ENCODE measurements at places on chromosomes 13 and 19. TPM values are rescaled to one million over a fixed set of nuclear protein-coding genes. Genes with fewer than 3 reads are reported as not detected.

The PEAK3 gene
- total RNA-seq, result not detected

The POSTN gene
- not detected for total RNA-seq

The ZNF730 gene
- not detected for total RNA-seq

The PEX11G gene
- total RNA-seq, result 6.4 TPM

The CAMSAP3 gene
- total RNA-seq, result 24.0 TPM

The FBXO27 gene
- 16.4 TPM for total RNA-seq

The SYCN gene
- total RNA-seq, result not detected

The ZNF534 gene
- not detected for total RNA-seq

The ACP7 gene
- 4.7 TPM for total RNA-seq

The KLF1 gene
- total RNA-seq, result not detected

DNA sequence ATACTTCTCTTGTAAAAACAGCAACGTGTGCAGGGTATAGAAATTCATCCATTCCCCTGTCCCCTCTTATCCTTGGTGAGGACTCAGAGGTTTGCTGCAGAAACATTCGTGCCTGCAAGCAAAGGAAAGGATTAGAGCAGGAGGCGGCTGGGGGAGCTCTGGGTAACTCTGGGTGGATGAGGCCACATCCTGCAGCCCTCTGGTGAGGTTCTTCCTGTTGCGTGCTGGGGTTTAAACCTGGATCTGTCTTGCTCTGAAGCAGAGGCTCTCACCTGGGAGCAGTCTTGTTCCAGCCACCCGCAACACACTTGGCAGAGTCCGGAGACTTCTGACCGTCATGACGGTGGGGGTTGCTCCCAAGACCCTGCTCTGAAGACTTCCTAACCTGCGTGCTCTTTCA, 69.2 kb downstream of the ATP11A start:
- H3K4me1 ChIP-seq, result no peaks in the 10 kb centered on the region
- no peak overlapping the region for H3K4me3 ChIP-seq
- no peak for DNase-seq
- H3K27me3 ChIP-seq, result no peaks in the 10 kb centered on the region
- H3K36me3 ChIP-seq, result no peaks in the 10 kb centered on the region

- H3K27me3 ChIP-seq, result no peaks in the 10 kb centered on the region
- DNase-seq, result no peak
- no peak overlapping the region for H3K4me3 ChIP-seq
- H3K27ac ChIP-seq, result no peak overlapping the region
- no peaks in the 10 kb centered on the region for H3K4me1 ChIP-seq
- H3K36me3 ChIP-seq, result peaks cover 13% of the 10 kb centered on the region
Measured at GRCh38 chr13:99527301-99527700, 26.0 kb downstream of the TM9SF2 start.

GRCh38 chr13:40311356-40312101, 354.9 kb downstream of the FOXO1 start:
- H3K27me3 ChIP-seq, result no peaks in the 10 kb centered on the region
- H3K4me1 ChIP-seq, result no peaks in the 10 kb centered on the region
- no peak overlapping the region for H3K4me3 ChIP-seq
- H3K36me3 ChIP-seq, result no peaks in the 10 kb centered on the region
- no peak for DNase-seq

DNA sequence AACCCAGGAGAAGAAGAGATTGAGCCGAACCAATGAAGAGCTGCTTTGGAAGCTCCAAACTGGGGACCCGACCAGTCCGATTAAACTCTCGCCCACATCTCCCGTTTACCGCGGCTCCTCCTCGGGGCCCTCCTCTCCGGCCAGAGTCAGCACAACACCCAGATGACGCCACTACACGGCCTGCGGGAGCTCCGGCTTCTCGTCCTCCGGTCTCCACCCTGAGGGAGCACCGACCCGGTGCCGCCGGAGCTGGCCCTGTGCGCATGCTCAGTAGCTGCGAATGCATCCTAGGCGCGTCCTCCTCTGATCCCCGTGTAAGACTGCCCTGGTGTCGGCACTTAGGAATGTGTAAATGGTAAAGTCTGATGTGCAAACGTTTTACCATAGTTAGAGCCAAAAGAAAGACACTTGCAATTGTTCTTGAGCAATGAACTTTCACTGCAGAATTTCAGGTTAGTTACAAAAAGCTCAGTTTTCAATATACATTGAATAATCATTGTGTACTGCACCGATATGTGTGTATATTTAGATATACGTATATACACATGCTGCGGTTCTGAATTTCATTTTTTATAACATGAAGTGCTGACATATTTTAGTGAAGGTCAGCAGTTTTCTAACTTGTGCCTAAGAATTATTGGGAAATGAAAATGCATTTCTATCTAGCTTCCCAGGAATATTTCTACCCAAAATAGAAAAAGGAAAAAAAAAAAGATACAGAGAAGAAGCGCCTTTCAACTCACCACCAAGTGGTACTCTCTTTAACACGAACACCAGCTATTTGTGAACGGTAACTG, 92.2 kb downstream of the SLC7A1 start:
- no peak for DNase-seq
- no peaks in the 10 kb centered on the region for H3K36me3 ChIP-seq
- H3K4me3 ChIP-seq, result no peak overlapping the region
- H3K27me3 ChIP-seq, result no peaks in the 10 kb centered on the region
- no peak overlapping the region for H3K27ac ChIP-seq

DNA sequence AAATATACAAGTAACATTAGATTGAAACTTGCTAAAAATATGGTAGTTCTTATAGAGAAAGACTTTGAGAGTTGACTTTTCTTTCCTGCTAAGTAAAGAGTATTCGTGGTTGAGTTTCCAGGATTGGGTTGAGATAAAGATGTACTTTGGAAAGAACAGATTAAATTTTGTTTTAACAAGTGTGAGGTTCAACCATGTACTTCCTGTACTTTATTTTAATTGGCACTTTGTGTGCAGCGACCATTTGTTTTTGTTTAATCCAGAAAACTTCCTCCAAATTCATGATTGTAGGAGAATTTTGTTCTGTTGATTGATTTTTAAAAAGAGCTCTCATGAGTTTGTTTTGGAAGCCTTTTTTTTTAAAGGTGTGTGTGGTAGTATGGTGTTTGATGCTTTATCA, 46.9 kb downstream of the PAN3 start:
- no peaks in the 10 kb centered on the region for H3K36me3 ChIP-seq
- H3K4me1 ChIP-seq, result peaks cover 3% of the 10 kb centered on the region
- no peak overlapping the region for H3K27ac ChIP-seq

- DNase-seq, result no peak
- H3K4me1 ChIP-seq, result peaks cover 7% of the 10 kb centered on the region
Measured at GRCh38 chr19:38277549-38277948, 13.2 kb downstream of the SPINT2 start.

DNA sequence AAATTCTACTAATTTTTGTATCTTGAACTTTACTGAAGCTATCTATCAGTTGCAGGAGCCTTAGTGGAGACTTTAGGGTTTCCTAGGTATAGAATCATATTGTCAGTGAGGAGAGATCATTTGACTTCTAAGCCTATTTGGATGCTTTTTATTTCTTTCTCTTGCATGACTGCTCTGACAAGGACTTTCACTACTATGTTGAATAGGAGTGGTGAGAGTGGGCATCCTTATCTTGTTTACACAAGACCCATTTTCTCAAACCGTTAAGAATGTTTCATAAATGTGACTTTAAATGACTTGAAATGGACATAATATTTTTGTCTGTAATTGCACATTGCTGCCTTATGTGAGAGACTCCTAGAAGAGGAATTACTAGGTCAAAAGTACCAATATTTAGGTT, 17.9 kb upstream of the CSNK1A1L start:
- H3K4me3 ChIP-seq, result no peak overlapping the region
- no peaks in the 10 kb centered on the region for H3K4me1 ChIP-seq
- no peak overlapping the region for H3K27ac ChIP-seq
- no peak for DNase-seq

- no peaks in the 10 kb centered on the region for H3K4me1 ChIP-seq
- H3K27ac ChIP-seq, result no peak overlapping the region
- no peaks in the 10 kb centered on the region for H3K36me3 ChIP-seq
- peaks cover 72% of the 10 kb centered on the region for H3K27me3 ChIP-seq
- no peak for DNase-seq
Measured at GRCh38 chr13:31699650-31700049, 39.7 kb upstream of the RXFP2 start.

DNA sequence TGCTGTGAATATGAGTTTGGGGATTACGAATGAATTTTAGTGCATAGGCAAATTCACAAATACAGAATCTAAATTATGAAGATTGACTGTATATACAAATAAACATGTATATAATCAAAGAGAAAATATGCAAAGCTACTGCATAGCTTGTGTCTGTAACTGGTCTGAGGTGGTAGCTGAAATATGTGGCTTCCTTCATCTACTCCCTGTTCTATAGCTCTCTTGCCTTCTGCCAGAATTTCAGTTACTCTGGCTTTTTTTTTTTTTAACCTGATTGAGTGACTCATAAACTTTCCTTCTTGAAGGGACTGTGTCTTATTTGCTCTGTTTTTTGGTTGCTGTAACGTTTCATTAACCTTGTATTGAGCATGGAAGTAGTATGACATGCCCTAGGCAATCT, 26.6 kb downstream of the DNAJC3 start:
- no peaks in the 10 kb centered on the region for H3K27me3 ChIP-seq
- H3K4me1 ChIP-seq, result no peaks in the 10 kb centered on the region
- no peaks in the 10 kb centered on the region for H3K36me3 ChIP-seq
- DNase-seq, result no peak
- H3K27ac ChIP-seq, result no peak overlapping the region

DNA sequence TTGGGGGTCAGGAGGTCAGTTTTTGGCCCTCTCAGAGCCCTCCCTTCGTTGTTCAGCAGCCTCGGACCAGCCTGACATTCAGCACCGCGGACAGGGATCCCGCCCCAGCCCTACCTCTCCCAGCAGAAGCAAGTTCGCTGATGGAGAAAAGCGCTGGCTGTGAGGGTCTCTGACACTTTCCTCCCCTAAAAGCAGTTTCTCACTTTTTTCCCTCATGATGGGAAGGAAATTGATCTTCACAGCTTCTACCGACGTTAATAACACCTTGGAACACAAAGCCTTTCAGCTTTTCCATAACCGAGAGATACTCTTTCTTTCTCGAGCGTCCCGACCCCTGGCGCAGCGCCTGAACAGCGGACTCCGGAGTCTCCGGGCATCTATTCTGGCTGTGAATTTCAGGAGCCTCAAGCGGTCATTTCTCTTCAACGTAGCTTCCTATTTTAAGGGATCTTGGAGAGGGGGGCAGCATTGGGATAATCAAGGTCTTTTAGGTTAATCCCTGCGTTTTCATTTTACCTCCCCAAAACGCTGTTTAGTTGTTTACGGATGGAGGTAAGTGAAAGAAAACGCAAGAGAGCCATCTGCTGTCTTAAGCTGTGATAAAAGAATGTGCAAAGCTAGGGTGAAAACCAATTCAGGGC, 467.2 kb downstream of the ITGBL1 start:
- H3K27me3 ChIP-seq, result no peaks in the 10 kb centered on the region
- H3K4me1 ChIP-seq, result no peaks in the 10 kb centered on the region
- no peak overlapping the region for H3K4me3 ChIP-seq
- no peak for DNase-seq

- no peaks in the 10 kb centered on the region for H3K36me3 ChIP-seq
- no peaks in the 10 kb centered on the region for H3K4me1 ChIP-seq
- H3K27ac ChIP-seq, result no peak overlapping the region
- H3K27me3 ChIP-seq, result no peaks in the 10 kb centered on the region
- no peak for DNase-seq
- no peak overlapping the region for H3K4me3 ChIP-seq
Measured at GRCh38 chr13:101979825-101980224, 422.0 kb downstream of the FGF14 start.

GRCh38 chr19:4814625-4815425, 16.7 kb downstream of the TICAM1 start:
- H3K4me1 ChIP-seq, result peaks cover 21% of the 10 kb centered on the region
- no peak for DNase-seq
- no peak overlapping the region for H3K4me3 ChIP-seq

- no peak overlapping the region for H3K27ac ChIP-seq
- no peaks in the 10 kb centered on the region for H3K36me3 ChIP-seq
- H3K27me3 ChIP-seq, result no peaks in the 10 kb centered on the region
- H3K4me3 ChIP-seq, result no peak overlapping the region
Measured at GRCh38 chr19:23309926-23310325, 59.7 kb upstream of the ZNF724 start.

DNA sequence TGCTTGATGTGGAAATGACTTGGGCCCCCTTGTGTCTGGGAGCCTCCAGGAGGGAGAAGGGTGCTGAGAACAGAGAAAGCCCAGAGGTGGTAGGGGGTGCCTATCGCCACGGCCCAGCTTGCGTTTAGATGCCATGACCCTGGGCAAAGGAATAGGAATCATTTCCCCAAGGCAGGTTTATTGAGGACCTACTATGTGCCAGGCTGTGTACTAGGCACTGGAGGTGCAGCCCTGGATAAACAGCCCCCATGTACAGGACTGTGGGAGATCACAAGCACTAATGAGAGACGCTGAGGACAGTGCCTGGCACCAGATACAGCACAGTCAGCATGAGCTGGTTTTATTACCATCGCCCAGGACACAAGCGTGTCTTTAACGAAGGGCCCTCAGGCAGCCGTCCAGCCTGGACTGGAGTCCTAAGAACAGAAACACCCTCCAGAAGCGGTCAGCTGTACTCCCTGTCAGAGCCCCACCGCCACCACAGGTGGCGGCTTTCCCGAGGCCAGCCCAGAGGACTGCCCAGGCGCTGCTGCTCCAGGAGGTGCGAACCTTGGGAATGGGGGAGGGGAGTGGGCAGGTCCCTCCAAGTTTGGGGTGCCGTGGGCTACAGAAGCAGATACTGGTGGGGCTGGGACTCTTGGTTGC, 4.6 kb downstream of the TMEM147 start:
- H3K4me1 ChIP-seq, result peaks cover 6% of the 10 kb centered on the region
- H3K27me3 ChIP-seq, result no peaks in the 10 kb centered on the region
- H3K36me3 ChIP-seq, result 0 out of 2 replicates have a peak, but pooled peaks cover 2% of the 10 kb centered on the region
- no peak overlapping the region for H3K27ac ChIP-seq
- no peak overlapping the region for H3K4me3 ChIP-seq

DNA sequence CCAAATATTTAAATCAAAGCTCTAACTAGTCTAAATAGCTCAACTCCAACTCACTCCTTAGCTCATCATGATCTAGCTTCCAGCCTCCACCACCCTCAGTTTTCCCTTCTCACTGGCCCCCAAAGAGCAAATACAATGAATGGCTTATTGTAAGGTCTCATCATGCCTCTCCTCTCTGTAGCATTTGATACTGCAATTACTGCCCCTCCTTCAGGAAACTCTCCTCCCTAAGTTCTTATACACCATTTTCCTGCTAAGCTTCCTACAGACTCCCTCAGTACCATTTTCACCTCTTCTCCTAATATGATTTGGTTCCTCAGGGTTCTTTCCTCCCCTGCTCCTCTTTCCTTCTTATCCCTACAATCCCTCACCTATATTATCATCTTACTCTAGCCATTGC, 12.8 kb downstream of the KPNA3 start:
- H3K4me3 ChIP-seq, result no peak overlapping the region
- no peaks in the 10 kb centered on the region for H3K4me1 ChIP-seq
- no peak for DNase-seq
- no peaks in the 10 kb centered on the region for H3K36me3 ChIP-seq

DNA sequence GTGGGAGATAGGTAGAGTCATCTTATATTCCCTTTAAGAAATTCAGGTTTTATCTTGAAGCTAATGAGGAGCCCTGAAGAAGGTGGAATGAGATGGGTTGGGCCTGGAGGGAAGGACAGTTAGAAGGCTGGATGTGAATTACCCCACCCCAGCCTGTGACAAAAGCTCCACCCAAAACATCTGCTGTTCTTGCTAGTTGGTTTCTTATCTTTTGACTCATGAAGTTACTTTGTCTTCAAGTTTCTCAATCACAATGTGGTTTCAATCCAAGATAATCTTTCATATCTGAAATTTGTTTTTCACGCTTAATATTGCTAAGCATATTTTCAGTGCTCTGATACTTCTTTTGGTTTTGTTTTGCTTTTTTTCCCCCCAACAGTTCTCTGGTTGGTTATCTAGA, 38.3 kb upstream of the HMGB1 start:
- DNase-seq, result no peak
- H3K4me1 ChIP-seq, result no peaks in the 10 kb centered on the region
- no peak overlapping the region for H3K27ac ChIP-seq
- no peaks in the 10 kb centered on the region for H3K27me3 ChIP-seq
- no peaks in the 10 kb centered on the region for H3K36me3 ChIP-seq
